NCI-H510A (cell line): ENCODE measurements at places on chromosomes 2 and 18.
A peak's percentile ranks its signal among the peaks of the same experiment; 100 is the strongest.

DNA sequence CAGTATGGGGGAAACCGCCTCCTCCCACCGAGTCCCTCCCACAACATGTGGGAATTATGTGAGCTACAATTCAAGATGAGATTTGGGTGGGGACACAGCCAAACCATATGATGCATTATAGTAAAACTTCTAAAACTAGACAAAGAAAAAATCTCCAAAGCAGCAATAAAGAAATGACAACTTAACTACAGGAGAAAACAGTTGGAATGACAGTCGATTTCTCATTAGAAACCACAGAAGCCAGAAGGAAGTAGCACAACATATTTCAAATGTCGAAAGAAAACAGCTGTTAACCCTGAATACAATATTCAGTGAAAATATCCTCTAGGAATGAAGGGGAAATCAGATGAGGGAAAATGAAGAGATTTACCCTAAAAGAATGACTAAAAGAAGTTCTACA lies 53.5 kb upstream of the TCF4 start:
- DNase-seq = no peak

GRCh38 chr2:132979339-132980093 lies 309.5 kb upstream of the LYPD1 start:
- no peak for DNase-seq

- no peak for DNase-seq
Measured at GRCh38 chr2:160278879-160279177, 78.8 kb upstream of the ITGB6 start.

DNA sequence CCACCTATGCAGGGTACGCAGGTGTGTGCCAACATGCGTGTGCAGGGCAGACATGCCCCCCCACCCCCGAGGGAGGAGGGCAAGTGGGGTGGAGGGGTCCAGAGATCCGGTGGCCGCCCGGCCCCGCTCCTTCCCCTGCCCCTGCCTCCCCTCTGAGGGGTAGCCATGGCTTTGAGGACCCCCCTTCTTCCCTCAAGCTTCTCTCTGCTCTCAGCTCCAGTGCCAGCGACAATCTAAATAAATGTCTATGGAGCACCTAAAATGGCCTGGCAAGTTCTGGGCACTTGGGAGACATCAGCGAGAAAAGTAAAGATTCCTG lies 91.9 kb downstream of the ZFP36L2 start:
- no peak for DNase-seq

DNA sequence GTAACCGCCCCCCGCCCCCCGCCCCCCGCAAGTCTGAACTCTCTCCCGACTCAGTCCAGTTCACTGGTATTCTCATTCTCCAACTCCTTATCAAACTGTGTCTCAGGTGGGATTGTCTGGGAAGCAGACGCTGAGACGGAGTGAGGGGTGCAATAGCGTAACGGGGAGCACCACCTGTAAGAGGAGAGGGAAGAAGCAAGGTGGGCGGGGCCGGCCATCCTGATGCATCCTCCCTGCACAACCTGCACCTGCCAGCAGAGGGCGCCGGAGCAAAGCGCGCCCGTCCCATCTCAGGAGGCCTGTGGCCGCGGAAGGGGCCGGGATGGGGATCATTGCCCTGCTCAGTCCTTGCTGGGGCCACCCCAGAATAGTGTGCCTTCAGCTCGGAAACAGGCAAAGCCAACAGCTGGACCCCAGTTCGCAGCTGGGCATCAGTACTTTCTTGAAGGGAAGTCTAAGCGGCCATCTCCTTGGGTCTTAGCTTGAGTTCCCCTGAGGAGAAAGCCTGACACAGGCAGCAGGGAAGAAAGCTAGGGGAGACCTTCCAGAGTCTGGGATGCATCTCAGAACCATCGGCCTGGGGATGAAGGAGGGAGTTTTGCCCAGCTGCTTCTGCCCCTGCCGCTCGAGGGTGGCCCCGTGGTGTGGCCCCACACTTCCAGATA lies 208.0 kb downstream of the TFCP2L1 start:
- peak; percentile 26 for DNase-seq

DNA sequence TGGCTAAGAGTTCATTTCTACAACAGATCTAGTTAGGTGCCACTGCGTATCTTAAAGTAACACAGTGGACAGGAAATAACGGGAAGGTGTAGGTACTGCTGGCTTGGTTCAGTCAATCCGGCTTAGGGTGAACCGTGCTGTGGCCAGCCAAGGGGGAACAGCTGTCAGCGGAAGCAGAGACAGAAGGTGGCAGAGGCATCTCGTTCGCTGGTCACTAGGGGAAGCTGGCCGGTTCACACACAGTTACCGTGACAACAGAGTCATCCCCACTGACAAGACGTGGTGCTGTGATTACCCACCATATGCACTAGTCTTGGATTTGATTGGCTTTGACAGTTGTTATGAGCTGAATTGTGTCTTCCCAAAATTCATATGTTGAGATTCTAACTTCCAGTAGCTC lies 58.8 kb upstream of the HDAC4 start:
- no peak for DNase-seq

DNA sequence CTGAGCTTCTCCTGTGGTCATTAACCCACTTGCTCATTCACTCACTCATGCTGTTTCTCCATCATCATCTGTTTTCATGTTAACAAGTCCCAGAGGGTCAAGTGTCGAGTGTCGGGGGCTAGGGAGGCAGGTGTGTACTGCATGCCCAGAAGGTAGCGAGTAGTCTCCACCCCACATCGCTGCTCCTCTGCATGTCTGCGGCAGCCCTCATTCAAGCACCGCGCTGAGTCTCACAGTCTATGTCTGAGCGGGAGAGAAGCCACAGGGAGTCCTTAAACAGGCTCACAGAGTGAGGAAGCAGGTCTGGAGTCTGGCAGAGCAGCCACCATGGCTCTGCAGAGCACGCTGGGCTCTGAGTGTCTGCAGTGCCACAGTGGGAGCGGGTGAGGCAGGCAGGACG lies 121.3 kb upstream of the IL1R2 start:
- no peak for DNase-seq

DNA sequence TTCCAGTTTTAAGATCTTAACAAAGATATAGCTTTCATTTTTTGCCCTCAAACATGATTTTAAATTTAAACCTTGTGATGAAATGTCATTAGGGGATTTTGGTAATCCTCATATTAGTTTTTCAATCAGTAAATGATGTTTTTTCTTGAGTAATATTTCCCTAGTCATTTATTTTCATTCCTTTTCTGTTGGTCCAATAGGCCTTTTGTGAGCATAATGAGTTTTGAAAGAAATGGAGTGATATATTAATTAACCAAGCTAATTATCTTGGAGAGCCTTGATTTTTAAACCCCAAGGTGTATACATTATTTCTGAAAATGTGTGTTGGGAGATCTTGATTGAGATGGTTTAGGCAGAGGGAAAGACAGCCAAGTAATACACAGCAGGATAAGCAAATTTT lies 46.3 kb downstream of the DCC start:
- DNase-seq = no peak

- no peak for DNase-seq
Measured at GRCh38 chr2:171963198-171963597, 36.6 kb upstream of the METAP1D start.

GRCh38 chr18:26711756-26712155 lies 153.8 kb downstream of the AQP4 start:
- no peak for DNase-seq

GRCh38 chr2:72340665-72341064 lies 193.0 kb upstream of the CYP26B1 start:
- DNase-seq = no peak

DNA sequence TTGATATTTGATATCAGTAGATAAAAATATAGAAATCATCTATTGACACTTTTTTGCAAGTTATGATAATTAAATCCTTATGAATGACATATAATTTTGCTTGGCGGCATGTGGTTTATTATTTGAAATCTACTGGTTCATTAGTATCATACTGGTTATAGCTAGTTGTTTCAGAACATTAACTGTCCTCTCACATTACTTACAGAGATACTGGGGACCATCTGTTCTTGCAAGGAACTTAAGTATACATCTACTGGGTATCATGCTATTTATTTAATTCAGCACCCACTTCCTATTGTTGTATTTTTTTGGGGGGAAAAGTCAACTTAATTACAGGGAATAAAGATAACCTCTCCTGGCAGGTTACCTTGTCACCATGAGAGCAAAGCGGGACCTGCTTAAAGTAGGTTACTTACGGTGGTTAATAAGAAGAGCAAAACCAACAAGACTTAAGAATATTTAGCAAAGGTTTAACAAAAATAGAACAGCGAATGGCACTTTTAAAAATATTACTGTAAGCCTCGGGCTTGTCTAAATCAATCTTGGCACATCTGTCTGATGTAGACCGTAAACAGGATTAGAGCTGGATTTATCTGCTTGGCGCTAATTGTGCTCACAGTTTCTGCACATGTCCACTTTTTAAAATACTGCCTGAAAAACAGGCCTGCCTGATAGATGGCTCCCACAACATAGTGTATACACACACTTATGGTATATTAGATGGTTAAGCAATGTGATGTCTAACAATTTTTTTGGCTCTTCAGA lies 41.8 kb downstream of the CERKL start:
- DNase-seq = no peak

- DNase-seq = no peak
Measured at GRCh38 chr2:222919841-222920526, 59.1 kb downstream of the ACSL3 start.

DNA sequence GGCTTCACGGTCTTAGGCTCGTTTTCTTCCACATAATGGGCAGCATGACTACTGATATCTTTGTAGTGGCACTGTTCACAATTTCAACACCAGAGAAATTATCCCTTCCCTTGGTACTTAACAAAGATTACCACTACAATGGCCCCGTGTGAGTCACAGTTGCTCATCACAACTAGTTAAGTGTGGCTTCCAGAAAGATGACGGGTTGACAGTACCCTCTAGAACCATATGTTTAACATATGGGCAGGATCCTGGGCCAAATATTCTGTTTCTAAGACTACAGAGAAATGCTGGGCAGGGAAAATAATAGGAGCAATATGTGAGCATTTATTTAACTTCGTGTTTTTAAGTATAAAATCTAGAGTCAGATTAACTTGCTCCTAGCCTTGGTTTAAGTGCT lies 780.1 kb upstream of the LINC00305 start:
- DNase-seq = no peak

DNA sequence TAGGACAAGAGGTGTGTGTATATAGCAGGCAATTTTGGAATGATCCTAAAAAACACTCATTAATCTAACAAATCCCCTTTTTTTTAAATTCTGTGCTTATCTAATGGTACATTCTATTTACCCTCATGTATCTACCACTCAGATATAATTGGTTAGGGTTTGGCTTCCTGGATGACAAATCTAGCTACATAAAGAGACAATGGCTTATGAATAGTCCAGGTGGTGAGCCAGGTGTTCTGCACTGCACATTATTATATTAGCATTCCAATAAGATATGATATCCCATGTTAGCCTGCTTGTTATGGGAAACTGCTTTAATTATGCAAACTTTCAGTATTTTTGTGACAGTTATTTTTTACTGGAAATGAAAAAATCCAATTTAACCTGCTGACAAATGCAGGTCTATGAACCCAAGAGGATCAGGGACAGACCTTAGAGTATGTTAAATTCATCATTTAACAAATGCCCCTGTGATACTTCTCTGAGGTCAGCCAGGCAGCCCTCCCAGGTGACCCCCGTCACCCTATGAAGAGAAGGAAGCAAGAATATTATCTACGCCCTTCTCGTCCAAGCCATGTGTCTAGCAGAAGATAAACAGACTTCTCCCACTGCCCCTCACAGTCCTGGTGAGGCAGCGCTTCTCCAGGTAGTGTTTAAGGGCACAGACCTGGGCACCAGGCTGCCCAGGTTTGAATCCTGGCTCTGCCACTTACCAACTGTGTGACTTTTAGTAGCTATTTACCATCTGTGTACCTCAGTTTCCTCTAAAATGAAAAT lies 83.0 kb downstream of the ADD2 start:
- no peak for DNase-seq

GRCh38 chr2:17302281-17302680 lies 216.0 kb downstream of the RAD51AP2 start:
- no peak for DNase-seq

DNA sequence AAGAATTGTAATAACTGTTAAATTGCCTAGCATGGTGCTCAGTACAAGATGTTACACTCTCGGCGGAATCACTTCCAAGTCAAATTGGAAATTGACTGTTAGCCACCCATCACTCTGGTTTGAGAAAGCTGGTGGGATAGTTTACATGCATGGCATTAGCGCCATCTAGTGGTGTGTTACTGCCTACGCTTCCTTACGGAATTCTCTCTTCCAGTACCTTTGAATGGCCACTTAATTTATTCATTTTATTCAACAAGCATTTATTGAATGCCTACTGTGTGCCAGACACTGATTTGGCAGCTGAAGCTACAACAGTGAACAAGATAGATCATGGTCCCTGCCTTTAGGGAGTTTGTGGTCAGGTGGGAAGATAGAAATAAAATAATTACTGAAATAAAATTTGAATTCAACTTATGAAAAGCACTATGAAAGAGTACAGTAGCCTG lies 171.2 kb downstream of the TMEM247 start:
- peak; percentile 44 for DNase-seq

GRCh38 chr2:101296371-101296770 lies 12.1 kb downstream of the RNF149 start:
- DNase-seq = no peak

- no peak for DNase-seq
Measured at GRCh38 chr2:1306687-1307516, 106.4 kb upstream of the TPO start.

DNA sequence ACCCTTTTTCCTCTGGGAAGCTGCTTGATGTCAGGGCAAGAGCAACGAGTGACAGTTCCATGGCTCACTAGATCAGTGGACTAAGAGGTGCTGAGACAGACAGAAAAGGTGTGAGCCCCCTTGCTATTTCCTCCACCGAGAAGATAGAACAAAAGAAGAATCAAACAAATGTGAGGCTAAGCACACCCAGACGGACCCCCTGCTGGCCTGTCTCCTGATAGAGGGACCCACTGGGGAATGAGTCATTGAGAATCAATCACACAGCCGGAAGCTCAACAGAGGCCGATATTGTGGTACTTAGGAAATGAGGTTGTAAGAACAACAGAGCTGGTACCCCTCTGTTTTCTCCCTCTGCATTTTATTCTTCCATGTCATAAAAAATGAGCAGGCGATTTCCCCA lies 89.8 kb upstream of the TEX51 start:
- no peak for DNase-seq

DNA sequence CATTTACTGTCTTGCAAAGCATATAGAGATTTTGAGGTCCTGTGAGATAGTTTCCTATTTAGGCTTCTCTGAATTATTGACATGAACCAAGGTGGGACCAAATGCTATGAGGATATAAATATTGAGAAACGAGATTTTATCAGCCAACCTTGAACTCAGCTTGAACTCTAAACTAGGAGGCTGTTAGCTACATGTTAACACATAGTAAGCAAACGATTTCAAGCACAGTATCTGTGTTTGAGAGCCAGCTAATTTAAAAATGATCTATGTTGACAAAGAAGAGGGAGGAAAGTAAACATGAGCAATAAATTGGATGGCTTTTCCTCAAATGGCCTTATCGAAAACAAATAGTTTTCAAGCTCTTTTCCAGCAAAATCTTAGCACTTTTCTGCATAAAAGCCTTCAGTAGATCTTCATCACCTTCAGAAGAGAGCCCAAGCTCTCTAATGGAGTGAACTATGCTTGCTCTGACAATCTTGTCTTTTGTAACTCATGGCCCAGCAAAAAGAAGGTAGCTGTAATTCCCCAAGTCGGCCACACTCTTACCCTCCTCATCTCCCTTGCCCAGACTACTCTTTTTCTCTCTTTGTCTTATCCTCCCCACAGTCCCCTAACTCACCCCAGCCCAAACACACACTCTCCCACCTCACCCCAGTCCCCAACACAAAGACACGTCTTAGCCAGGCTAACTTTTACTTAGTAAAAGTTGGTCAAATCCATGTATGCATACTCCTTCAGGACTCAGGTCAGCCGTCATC lies 14.7 kb downstream of the CD28 start:
- no peak for DNase-seq

GRCh38 chr2:55225481-55226020 lies 6.5 kb downstream of the CLHC1 start:
- no peak for DNase-seq
